ENCODE measurements at places on chromosomes 13 and 19. TPM values are rescaled to one million over a fixed set of nuclear protein-coding genes. Genes with fewer than 3 reads are reported as not detected.
A peak's percentile ranks its signal among the peaks of the same experiment; 100 is the strongest.

DNA sequence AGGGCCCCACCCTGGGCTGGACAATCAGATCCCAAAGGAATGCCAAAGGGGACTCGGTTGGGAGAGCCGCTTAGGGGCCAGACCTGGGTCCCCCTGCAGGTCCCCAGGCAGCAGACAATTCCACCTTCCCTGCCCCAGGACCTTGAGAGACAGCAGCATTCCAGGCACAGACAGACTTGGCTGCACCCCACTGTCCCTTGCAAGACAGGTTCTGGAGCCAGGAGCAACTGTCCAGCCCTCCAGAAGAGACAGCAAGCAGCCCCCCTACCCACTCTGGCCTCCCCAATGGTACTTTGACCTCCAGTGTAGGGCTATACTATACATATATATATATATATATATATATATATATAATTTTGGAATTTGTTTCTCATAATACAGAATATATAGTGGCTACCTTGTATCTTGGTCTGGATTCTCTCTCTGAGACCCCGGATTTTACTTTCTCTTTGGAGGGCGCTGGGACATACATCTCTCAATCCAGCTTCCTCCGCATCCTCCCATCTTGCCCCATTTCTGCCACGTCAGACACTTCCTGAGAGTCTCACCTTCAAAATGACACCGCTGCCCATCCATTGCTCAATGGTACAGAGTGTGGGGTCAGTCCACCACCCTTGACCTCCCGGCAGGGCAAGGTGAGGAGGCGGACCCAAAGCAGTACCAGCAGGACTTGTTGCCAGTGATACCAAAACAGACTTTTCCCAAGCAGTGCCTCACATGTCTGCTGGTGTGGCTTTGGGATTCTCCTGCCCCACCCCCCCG is 12.7 kb downstream of the SMIM24 start:
- no peak for DNase-seq

- no peak for DNase-seq
Observed at GRCh38 chr13:106633321-106633720, 65.4 kb upstream of the ARGLU1 start.

GRCh38 chr19:4896372-4896771 is 6.3 kb downstream of the ARRDC5 start:
- DNase-seq = no peak

DNA sequence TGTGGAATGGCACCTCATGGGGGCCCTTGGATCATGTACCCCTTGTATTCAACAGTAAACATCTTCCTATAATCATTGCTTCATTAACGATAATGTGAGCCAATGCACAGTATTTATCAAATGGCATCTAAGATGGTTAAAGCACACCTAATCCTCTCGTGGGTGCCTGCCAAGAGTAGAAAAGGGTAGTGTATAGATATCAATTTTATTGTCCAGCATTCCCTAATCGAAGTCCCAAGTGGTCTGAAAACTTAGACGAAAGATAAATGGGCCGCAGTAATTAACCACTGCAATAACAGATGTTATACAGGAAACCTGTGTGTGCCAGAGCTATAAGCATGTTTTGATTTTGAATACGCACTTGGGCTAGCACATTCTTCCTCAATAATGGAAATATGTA is 667 bp upstream of the MBNL2 start:
- DNase-seq = no peak

The KLK10 gene
- not detected for total RNA-seq

DNA sequence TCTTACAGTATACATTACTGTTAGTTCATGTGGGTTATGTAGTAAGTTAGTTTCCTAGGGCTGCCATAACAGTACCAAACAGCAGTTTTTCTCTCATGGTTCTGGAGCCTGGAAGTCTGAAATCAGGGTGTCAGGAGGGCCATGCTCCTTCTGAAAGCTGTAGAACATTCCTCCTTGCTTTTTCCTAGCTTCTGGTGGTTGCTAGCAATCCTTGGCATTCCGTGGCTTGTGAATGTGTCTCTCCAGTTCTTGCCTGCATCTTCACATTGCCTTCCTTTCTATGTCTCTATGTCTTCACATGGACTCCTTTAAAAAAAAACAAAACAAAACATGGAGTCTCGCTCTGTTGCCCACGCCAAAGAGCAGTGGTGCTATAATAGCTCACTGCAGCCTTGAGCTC is 95.4 kb downstream of the WDFY2 start:
- no peak for DNase-seq

The PCDH17 gene
- 7.3 TPM for total RNA-seq

The BRME1 gene
- total RNA-seq = 1.2 TPM

DNA sequence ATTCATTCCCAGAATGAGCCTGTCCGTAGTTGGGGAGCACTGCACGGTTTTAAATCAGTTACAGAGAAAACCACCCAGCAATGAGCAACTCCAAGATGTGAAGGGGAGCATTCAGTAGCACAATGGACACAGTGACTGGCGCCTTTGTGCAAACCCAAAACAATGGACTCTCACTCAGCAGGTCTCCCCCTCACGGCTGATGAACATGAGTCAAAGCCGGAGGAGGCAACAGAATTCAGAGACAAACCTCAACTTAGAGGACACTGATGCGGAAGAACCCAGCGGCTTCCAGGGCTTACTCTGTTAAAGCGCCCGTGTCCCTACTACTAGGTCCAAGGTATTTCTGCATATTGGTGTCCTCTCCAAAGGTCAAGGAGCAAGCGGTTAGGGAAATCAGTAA is 17.7 kb downstream of the PLEKHF1 start:
- no peak for DNase-seq

GRCh38 chr19:46197314-46198070 is 32.0 kb upstream of the IGFL1 start:
- no peak for DNase-seq

DNA sequence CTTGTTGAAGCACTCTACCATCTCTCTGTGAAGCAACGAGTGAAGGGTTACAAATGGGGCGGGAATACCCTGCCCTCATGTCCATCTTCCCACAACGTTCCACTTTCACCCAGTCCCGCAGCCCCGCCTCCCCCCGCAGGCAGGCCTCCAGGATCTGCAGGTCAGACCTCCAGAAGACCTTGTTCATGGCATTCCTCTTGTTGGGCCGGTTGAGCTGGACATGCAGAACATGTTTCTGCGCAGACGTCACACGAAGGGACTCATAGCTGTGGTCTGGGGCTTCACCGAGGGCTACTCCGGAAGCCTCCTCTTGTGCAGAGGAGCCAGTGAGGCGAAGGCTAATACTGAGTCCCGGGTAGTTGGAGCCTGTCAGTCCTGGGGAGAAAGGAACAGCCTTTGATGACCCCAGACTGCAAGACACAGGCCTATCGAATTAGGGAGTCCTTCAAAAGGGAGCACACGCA is 420 bp downstream of the ECH1 start:
- DNase-seq = peak; percentile 87

DNA sequence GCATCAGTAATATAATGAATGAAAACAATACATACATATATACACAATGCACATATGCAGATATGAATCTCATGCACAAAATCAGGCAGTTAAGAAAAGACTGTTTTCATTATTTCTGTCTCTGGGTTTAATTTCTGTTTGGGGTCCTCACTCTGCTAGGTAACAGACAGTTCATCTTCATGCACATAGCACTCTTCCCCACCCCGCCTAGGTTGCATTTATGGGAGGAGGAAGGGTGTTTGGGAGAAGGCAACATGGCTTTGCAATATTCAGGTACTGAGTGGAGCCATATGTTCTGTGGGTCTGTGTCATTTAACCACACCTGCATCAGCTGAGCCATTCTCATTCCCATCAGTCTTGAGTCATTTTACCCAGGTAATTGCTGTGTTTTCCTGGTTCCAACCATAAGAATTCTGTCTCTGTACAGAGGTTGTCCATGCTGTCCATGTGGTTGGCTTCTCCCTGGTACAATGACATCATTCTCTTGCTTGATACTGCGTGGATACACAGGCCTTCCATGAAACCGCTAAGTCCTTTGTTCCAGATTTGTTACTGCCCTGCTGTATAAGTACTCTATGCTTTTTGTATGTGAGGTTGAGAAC is 45.3 kb downstream of the RFC3 start:
- no peak for DNase-seq

GRCh38 chr13:21478881-21479808 is 20.0 kb upstream of the ZDHHC20 start:
- DNase-seq = no peak

DNA sequence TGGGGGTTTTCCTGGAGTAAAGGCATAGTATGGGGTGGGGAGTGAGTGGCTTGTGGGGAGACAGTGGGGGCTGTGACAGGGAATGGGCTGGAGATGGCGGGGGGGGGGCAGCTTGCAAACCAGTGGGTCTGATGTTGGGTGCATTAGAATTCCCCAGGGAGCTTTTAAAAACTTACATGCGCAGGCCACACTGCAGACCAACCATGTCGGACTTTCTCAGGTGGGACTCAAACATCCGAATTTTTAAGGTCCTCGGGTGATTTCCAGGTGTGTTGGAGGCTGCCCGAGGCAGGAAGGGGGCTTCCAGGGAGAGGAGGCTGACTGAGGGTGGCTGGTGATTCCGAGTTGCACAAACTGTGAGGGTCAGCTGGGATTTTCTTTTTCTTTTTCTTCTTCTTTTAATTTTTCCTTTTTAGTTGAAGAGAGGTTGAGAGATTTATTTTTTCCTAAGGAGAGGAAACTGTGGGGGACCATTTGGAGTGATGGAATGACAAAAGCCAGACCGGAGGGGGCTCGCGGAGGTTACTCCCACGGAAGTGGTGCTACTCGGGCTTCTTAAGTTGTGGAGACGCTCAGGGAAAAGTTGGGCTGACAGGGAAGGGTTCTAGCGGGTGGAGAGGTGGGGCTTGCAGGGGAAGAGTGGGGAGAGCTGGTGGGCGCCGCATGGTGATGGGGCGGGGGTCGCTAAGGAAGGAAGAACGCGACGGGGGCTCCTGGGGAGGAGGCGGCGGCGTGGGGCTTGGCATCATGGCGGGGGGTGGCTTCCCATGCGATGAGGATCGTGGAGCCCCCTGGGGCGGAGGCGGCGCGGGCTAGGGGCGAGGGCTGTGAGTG is 997 bp upstream of the CACNG8 start:
- DNase-seq = no peak

- no peak for DNase-seq
Observed at GRCh38 chr19:8004723-8005513, 523 bp downstream of the ELAVL1 start.

DNA sequence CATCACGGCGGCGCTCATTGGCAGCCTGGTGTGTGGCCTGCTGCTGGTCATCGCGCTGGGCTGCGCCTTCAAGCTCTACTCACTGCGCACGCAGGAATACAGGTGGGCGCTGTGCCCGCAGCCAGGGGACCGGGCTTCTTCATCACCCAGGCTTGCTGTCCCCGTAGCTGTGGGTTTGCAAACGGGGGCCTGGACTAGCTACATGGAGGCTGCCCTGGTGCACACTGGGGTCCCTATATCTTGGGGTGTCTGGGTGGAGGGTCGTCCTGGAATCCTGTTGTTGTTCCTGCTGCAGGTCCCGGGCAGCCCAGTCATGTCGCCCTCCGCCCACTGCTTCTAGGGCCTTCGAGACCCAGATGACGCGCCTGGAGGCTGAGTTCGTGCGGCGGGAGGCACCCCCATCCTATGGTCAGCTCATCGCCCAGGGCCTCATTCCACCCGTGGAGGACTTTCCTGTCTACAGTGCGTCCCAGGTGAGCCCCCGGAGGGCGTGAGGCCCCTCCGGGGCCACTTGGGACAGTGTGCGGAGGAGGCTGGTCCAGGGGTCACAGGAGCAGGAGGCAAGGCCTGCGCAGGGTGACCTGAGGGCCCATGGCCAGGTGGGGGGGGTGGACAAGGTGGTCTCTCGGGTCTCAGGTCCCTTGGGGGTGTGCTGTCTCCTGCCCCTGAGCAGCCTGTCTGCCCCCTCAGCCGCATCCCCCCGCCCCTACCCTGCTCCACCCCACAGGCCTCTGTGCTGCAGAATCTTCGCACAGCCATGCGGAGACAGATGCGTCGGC is 12.3 kb downstream of the LRP3 start:
- no peak for DNase-seq

DNA sequence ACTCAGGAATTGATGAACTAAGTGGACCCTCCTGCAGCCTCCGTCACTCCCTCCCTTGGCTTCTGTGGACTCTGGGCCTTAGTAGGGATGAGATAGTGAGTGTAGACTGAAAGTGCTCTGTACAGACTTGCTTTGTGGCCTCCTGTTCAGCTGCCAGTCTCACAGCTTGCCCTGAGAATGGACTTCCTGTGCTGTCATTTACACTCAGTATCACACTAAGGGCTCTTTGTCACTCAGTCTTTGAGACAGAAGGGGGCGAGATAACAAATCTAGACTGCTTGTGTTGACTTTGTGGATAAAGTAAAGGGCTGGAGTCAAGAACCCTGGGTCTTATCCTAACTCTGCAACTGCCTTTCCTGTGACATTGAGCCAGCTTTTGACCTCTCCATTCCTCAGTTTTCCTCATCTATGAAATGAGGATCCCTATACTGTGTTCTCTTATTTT is 21.0 kb upstream of the SPRY2 start:
- no peak for DNase-seq

DNA sequence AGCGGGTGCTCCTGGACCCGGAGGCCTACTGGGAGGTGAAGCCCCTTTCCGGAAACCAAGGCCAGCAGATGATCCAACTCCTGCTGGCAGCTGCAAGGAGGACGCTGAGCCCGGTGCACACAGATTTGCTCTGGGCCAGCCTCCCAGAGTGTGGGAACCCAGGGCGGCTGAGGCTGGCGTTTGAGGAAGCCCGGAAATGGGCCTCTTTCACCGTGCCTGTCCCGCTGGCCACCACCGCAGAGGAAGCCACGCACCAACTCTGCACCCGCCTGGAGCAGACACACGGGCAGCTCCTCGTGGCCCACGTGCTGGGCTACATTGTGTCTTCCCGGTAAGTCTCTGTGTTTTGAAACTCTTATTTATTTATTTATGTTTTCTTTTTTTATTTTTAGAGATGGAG is 30.4 kb downstream of the NWD1 start:
- DNase-seq = no peak

DNA sequence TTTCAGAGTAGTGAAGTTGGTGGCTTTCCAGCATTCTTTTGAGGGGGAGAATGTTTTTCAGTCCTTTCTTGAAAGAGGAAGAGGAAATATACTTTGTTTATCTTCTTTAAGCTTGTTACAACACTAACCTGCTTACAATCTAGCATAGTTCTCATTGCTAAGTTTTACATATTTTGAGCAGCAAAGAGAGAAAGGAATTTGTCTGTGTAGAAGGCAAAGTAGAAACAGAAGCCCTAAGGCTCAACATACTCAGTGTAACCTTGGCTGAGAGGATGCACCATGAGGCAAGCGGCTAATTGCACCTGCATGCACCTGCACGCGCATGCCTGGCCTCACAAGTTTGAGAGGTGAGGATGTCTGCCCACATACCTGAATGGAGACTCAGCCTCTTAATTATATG is 2.2 kb downstream of the FRY start:
- no peak for DNase-seq

The ZNF492 gene
- total RNA-seq = 0.33 TPM
